ENCODE measurements at places on chromosomes 1 and 21.
A peak's percentile ranks its signal among the peaks of the same experiment; 100 is the strongest.

GRCh38 chr1:2603521-2604155, 17.1 kb downstream of the PRXL2B start:
- DNase-seq = no peak

GRCh38 chr1:230753586-230754251, 6.5 kb downstream of the CAPN9 start:
- DNase-seq = peak; percentile 18

GRCh38 chr1:227899820-227900449, 47.8 kb downstream of the WNT9A start:
- no peak for DNase-seq

- DNase-seq = no peak
Measured at GRCh38 chr1:116125758-116126157, 14.6 kb downstream of the MAB21L3 start.

- DNase-seq = no peak
Measured at GRCh38 chr1:79688932-79689331, 682.4 kb upstream of the ADGRL4 start.

- DNase-seq = no peak
Measured at GRCh38 chr1:119080586-119080985, 59.9 kb downstream of the WARS2 start.

DNA sequence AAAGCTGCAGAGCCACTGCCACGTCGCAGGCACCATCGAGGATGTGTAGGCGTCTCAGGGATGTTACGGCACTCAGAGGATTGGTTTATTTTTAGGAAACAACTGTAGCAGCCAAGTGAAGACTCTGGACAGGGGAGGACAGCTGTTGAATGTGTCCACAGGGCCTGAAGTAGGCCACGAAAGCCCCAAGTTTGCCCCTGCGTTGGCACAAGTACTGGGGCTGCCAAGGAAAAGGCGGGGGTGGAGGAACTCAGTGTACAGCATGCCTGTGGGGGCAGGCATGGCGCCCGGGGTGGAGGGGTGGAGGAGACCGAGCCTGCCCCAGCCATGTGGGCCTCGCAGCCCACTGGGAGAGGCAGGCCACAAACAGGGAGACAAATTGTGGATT, 89.7 kb downstream of the ADARB1 start:
- DNase-seq = no peak

- peak; percentile 12 for DNase-seq
Measured at GRCh38 chr1:48776393-48777218, at the start of gene BEND5. Gene BEND5 (minus strand): TSS chr1:48776891. CDS start chr1:48776831, 60 bp downstream.

GRCh38 chr1:73674945-73675561, 522.9 kb downstream of the LRRIQ3 start:
- peak; percentile 37 for DNase-seq

DNA sequence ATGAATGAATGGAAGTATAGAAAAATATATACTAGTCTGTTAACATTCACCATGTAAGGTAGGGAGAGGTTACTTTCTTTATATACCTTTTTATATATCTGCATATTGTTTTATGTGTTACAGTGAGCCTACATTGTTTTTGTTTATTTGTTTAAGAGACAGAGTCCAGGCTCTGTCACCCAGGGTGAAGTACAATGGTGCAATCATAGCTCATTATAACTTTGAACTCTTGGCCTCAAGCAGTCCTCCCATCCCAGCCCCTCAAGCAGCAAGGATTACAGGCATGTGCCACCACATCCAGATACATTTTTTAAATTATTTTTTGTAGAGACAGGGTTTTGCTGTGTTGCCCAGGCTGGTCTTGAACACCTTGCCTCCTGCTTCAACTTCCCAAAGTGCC, 7.4 kb upstream of the SCYL3 start:
- DNase-seq = no peak

- DNase-seq = no peak
Measured at GRCh38 chr1:9784508-9785133, 39.1 kb downstream of the CLSTN1 start.

GRCh38 chr1:24575905-24576587, 20.2 kb downstream of the NCMAP start:
- no peak for DNase-seq

GRCh38 chr1:244603498-244603897, 49.4 kb upstream of the DESI2 start:
- DNase-seq = no peak

DNA sequence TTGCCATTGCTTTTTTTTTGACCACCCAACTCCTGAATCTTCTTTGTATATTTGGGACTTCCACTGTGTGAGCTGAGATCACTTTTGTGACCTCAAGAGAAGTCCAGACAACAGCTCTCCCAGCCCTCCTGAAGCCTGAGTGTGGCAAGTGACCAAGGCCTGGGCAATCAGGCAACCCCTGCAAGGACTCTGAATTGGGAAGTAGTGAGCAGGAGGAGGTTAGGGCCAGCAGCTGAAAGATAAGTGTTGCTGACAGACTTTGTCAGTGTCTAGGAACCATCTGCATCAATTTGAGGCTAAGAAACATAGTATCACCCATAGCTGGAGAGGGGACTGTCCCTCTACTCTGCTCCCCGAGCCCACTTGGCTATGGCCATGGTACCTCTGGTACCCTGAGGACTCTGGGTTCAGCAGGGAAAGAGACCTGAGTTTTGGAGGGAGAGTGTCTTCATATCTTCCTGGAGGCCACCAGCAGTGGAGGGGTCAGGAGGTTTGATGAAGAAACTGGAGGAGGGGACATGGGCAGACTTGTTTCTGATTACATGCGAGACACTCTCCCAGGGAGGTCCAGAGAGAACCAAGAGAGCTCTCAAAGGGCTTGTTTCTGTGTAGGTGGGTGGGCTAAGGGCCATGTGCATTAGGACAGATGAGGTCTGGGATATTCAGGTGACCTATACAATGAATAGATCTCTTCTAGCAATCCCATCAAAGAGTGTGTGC, 147.0 kb upstream of the DNAH14 start:
- DNase-seq = no peak

DNA sequence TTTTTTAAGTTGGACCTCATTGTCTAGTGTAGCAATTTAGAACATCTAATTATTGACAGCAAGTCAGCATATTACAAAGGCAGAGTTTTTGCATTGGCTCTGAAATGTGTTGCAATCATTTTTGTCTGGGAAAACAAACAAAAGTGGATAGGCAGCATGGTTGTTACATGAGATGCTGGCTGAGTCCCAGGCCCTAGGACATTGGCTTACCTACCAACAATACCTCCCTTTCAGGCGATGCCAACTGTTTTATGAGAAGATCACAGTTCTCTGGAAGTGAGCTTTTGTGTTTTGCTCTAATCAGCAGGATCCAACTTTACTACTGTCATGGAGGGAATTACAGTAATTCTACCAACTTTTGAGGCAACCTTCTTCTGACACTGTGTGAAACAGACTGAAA, 71.5 kb upstream of the CXADR start:
- DNase-seq = no peak

DNA sequence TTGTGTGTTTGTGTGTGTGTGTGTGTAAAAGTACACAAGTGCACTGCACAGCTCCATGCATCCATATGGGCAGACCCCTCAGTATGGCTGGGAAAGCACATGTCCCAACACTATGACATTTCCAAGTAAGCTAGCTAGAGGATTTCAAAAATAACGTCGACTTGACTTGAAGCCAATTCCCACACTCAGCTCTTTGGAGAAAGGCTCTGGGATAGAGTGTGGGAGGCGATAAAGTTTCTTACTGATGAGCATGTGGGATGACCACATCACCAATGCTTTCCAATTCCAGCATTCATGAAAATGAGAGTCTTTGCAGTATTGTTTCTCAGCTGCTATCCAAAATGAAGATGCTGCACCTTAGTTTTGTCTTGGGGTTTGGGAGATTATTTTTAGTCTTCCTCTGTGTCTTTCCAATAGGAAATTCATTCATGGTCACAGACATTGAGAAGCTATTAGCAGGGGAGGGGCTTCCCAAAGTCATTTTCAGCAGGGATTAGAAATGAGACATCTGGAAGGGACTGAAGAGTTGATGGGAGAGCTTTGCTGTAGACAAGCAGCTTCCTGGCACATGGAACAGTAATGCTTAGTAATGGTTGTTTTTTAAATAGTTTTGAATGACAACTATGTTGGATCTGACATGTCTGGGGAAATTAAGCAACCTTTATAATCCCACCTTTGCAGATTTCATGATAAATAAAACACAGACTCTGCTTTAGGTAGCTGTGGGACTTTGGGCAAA, 143.5 kb downstream of the ASTN1 start:
- no peak for DNase-seq

DNA sequence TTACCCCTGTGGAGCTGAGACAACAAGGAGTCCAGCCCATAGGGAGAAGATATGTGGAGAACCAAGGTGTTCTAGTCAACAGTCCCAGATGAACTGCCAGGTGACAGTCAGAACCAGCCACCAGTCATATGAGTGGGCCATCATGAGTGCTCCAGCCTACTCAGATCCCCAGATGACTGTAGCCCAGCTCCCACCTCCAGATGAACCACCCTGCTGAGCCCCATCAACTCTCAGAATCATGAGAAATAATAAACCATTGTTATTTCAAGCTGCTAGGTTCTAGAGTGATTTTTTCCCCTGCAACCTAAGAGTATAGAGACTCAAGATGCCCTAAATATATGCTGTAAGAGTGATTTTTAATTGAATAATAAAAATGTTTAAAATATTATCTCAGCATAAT, 444.2 kb downstream of the GPATCH2 start:
- DNase-seq = no peak

Data from NCI-H187 treated with DMSO at 0.1 percent for 48 hours (cell line).